Activated gamma-delta T cell treated with Interleukin-2 at 50 U/mL for 16 hours (primary cell): ENCODE measurements at places on chromosomes 5 and 9.

DNA sequence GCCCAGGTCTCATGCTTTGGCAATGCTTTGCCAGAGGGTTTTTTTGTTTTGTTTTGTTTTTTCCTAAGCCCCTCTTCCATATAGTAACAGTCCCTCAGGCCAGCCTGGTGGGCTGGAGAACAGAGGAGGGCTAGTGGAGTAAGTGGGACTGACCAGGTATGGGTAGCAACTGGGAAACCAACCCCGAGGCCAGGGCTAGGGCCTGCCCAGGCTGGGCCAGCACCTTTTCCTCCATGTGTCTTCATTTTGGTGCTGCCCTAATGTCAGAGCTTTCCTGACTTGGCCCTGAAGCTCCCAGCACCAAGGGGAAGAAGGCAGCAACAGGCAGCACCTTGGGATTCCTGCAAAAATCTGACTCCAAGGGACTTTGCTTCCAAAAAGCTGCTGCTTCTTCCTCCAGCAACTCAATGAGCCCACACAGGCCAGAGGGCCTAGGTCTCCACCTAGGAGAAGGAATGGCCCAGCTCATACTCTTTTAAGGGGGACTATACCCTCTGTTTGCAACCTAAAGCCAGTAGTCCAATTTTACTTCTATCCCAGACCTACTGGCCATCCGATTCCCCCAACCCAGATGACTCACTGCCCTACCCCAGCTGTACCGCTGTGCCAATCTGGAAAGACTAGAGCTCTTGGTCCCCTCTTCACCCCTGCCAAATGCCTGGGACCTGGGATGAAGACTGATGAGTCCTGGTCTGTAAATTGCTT is 105.1 kb downstream of the PSD2 start:
- no peak for DNase-seq

DNA sequence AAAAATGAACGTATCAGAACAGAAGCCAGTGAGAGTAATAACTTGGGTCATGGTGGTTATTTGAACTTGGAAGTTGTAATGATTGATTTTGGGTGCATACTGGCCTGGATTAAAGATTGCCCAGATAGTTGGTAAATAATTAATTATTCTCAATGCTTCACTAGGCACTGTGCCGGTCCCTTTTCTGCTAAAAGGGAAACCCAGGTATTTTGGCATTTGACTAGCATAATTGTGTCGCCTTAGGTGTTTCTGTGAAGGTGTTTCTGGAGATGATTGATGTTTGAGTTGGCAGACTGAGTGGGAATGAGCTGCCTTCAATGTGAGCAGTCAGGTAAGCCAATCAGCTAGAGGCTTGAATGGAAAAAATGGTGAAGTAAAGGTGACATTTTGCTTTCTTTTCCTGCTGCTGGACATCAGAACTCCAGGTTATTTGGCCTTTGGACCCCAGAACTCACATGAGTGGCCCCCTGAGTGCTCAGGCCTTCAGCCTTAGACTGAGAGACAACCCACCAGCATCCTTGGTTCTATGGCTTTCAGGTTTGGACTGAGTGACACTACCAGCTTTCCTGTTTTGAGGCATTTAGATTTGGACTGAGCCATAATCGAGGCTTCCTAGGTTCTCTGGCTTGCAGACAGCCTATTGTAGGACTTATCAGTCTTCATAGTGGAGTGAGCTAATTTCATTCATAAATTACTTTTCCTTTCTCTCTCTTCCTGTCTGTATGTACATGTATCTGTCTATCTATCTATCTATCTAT is 120.7 kb upstream of the PAPPA start:
- no peak for DNase-seq

DNA sequence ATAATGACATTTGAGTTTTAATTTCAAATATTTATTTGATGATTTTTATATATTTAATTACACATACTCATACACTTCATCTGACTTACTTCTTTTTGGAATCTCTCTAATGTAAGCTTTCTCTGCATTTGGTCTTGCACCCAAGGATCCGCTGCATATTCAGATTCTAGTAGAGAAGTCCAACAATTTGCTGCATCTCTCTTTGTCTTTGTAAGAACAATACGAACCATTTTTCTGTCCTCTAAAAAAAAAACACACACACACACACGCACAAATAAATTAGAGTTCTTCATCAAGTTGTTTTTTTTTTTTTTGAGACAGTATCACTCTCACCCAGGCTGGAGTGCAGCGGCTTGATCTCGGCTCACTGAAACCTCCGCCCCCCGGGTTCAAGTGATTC is 3.1 kb downstream of the NUDCD2 start:
- no peak for DNase-seq

DNA sequence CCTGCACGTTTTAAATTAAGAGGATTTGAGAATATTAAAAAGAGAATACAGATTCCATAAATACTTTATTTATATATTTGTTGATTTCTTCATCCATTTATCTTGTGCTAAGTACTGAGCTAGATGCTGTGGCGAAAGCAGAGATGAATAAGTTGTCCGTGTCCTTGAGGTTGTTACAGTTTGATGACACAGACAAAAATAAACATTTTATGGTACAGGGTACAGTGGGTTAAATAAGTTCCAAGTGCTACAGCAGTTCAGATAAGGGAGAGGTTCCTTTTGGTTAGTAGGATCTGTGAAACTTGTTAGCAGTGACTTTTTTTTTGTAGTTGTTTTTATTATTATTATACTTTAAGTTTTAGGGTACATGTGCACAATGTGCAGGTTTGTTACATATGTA is 50.2 kb downstream of the MACIR start:
- DNase-seq: no peak

GRCh38 chr5:136802383-136802782 is 437.0 kb upstream of the TRPC7 start:
- no peak for DNase-seq

DNA sequence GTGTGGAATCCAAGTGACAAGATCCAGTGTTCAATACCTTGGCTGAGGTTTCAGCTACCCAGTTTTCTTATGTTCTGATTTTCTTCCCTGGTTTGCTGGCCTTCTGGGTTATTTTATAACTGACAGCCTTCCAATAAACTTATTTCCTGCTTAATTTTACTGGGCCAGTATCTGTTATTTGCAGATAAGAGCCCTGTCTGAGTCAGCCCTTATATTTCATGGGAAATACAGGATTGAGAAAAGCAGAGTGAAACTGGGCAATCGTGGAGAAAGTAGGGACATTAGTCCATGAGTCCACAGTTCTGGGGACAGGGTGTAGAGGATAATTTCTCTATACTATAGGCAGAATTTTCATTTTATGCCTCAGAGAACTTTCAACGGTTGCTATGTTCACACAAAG is 32.3 kb downstream of the TMEM167A start:
- DNase-seq: no peak

GRCh38 chr9:135023786-135024405 is 63.6 kb upstream of the OLFM1 start:
- DNase-seq: no peak

DNA sequence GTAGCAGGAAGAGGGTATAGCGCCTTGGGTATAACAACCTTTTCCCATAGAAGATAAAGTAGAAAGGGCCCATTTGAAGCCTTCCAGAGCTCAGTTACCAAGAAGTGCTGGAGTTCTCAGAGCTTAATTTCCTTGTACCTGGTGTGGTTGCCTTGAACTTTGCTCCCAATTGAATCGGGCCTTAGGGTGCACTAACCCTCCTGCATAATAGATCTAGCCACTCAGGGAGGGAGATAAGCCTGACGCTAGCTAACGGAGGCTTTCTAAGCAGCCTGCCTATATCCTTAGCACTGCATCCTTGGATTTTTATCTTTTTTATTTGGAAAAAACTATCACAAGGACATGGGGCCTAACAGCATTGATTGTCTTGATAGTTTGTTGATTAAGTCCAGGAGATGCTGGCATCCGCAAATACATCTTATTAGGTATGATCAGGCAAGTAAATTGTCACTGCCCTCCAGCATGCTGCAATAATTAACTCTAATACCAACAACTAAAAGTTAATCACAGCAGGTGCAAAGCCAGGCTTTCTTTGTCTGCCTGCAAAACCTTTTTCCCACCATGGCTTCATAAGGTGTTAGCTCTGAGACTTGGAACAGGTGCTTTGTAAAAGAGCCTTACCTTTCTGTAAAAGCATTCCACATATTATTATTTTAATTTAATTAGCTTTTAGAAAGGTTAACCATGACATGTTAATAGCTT is 199.4 kb downstream of the SREK1 start:
- no peak for DNase-seq

- DNase-seq: no peak
These were observed 6.3 kb downstream of the TYRP1 start for GRCh38 chr9:12699529-12699928.

DNA sequence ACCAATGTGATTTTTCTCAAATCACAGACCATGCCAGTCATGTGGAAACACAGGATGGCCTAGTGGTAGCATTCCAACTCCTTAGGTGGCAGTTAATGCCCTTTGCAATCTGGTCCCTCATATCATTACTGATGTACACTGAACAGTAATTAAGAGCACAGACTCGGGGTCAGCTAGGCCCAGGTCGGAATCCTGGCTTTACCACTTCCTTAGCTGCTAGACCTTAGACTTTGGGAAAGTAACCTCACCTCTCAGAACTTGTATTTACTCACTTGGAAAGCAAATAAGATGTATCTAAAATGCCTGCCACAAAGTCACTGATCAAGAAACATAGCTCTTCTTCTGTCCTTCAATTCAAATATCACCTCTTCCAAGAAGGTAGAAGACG is 112.8 kb downstream of the MAPKAP1 start:
- DNase-seq: no peak
